ENCODE measurements at places on chromosomes 3 and 15. TPM values are rescaled to one million over a fixed set of nuclear protein-coding genes. Genes with fewer than 3 reads are reported as not detected.

DNA sequence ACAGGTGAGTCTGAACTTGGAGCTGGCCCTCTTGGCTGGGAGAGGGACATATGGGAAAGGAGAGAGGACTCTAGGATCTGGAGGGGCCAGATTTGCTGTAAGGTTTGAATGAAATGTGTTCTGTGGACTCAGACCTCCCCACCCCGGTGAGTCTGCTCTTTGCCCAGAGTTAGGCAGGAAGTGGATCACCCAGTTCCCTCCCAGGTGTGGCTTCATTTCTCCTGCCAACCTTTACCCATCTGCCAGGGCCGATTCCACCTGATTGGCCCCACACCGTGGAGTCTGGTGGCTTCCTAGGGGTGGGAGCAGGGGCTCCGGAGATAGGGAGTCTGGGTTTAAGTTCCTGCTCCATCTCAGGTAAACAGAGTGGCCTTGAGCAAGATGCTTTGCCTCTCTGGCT lies 25.5 kb downstream of the CD276 start:
- no peak for DNase-seq

Gene CLDN18
- total RNA-seq, result not detected

DNA sequence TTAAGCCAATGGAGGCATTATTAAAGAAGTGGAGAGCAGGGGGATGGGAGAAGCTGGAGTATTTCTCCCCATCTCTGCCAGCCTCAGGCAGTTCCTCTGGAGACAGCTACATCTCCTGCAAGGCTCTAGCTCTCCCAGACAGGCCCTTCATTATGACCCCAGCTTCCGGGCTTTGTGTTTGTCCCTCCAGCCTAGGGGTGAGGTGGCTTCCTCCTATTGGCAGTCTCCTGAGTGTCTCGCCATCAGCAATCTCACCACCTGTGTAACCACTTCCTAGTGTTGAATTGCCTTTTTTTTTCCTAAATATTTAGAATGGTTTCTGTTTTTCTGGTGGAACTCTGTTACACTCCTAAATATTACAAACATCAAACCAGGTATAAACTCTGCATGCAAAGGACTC lies 122.3 kb downstream of the FAM174B start:
- DNase-seq, result peak; percentile 19

GRCh38 chr15:88606070-88606794 lies 14.9 kb upstream of the AEN start:
- DNase-seq, result no peak

DNA sequence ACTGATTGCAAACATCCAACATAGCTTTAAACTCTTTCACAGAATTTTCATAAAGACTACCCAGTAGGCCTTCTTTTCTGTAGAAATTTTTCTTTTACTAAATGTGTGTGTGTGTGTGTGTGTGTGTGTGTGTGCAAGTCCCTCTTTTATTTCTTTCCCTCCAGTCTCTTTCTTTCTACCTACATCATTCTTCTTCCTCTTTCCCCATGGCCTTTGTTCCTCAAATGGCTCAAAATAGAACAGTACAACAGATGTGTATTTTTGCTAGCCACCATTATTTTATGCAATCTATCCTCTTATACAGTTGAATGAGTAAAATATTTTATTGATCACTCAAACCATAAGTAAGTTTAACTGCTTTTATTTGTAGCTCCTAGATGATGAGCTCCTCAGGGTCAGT lies 76.4 kb downstream of the USF3 start:
- DNase-seq, result no peak

GRCh38 chr15:101049856-101050622 lies 130.9 kb downstream of the LRRK1 start:
- no peak for DNase-seq

DNA sequence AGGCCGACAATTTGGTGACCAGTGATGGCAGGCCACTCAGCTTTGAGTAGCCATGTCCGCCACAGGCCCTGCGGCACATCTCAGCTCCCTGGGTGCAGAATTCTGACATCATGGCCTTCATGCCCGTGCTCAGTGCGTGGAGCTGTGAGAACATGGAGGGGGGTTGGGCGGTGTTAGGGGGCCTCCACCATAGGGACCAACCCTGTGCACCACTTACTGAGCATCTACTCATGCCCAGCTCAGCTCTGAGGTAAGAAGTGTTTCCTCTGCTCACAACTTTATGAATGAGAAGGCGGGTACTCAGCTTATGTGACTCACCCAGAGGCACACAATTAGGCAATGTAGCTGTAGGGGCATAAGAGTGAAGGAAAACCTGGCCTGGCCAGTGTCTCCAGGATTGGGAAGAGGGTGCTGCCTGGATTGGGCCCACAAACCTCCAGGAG lies 10.5 kb downstream of the ACOX2 start:
- peak; percentile 98 for DNase-seq

GRCh38 chr3:196219194-196219969 lies 3.0 kb downstream of the SLC51A start:
- peak; percentile 92 for DNase-seq

Gene ZPLD1
- total RNA-seq, result 0.11 TPM

DNA sequence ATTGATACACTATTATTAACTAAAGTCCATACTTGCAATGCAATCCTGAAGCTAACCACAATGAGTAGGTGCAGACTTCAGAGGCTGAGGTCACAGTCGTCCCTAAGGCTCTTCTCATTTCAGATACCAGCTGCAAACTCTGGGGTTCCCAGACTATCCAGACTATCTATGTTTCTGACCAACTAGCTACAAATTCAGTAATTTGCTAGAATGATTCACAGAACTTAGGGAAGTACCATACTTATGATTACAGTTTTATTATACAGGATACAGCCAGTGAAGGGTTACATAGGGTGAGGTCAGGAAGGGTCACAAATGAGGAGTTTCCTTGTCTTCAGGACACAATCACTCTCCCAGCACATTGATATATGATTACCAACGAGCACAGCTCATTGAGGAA lies 36.5 kb downstream of the PPM1L start:
- DNase-seq, result no peak

GRCh38 chr15:43194795-43195194 lies 9.6 kb downstream of the CCNDBP1 start:
- DNase-seq, result no peak

Gene FBXW12
- not detected for total RNA-seq

GRCh38 chr15:33074942-33075341 lies 119.6 kb downstream of the FMN1 start:
- no peak for DNase-seq

Gene SORD
- 53.6 TPM for total RNA-seq

Gene CLN6
- total RNA-seq, result 36.2 TPM

DNA sequence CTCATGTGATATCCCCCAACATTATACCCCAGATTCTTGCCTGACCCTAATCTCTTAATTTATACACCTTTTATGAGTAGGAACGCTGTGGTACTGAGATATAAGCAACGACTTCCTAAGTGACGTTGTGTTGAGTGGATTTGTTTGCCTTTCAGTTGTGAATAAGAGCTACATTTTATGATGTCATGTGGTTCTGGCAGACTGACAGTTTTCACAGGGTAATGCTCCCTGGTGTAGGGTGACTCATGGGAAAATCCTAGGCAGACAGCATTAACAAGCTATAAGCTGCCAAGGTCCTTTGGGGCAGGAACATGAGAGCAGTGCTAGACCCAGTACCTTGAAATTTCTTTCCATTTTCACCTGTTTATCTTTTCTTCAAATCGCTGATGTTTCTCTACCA lies 11.2 kb downstream of the C3orf52 start:
- peak; percentile 100 for DNase-seq

GRCh38 chr3:155335724-155336354 lies 42.4 kb upstream of the STRIT1 start:
- DNase-seq, result no peak

Data from HT1080 (cell line).